Lung (tissue), 17 donors: ENCODE measurements at places on chromosomes 5 and 9.

DNA sequence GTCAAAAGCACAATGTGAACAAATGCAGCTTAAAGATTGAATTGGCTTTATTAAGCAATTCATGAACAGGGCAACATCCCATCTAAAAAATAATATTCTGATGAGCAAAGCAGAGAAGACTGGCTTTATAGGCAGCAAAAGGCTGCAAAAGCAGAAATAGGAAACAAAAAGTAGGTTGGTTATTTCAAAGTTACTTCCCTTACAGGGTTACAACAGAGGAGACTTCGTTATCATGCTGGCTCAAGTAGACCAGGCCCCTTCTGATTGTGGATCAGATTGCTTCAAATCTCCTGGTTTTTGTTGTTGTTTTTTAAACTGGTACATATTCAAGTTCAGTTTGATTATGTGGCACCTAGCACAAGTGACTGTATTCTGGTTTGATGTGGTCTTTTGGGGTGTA, 73.1 kb downstream of the MAN2A1 start:
- DNase-seq, result no peak

- DNase-seq, result no peak
Observed at GRCh38 chr5:1916041-1917001, 33.6 kb upstream of the IRX4 start.

- no peak for DNase-seq
Observed at GRCh38 chr9:114462791-114463190, 42.5 kb downstream of the WHRN start.

DNA sequence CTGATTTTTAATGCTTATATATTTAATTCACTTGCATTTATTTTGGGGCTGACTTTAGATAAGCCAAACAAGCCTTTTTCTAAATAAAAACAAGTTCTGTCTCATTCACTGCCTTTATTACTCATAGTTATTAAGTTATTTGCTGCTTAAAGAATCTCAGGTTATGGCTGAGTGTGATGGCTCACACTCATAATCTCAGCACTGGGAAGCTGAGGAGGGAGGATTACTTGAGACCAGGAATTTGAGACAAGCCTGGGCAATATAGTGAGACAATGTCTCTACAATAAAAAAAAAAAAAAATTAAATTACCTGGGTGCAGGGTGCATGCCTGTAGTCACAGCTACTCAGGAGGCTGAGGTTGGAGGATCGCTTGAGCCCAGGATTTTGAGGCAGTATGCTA, 85.0 kb upstream of the MAN2A1 start:
- DNase-seq, result no peak

GRCh38 chr5:81162501-81162900, 70.6 kb upstream of the CKMT2 start:
- DNase-seq, result no peak

- no peak for DNase-seq
Observed at GRCh38 chr9:34610434-34611206, 1.3 kb downstream of the RPP25L start.

DNA sequence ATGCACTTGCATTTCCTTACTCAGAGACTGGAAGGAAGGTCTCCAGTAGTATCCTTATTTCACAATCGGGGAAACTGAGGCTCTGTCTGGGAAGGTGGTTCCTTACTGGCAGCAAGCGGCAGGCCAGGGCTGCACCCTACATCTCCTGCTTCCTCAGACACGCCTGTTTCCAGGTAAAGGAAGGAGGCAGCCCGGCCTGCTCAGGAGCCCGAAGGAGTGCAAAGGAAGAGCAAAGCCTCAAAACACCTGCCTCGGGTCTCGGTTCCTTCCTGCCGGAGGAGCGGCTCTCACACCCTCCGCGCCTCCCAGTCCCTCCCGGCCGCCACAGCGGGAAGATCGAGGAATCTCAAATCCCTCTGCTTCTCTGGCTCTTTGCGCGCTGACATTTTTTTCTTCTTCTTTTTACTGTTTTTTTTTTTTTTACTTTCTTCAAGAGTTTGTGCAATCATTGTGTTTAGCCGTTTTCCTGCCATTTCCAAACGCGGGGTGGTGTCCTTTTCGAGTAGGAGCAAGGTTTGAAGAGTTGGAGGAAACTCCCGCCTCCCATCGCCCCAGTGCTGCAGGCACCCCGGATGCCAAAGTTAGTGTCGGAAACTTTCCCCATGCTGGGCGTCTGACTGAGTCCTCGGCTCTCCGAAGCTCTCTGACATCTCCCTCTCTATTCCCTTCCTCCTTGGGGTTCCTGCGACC, 1.0 kb downstream of the GGTA1 start:
- peak; percentile 33 for DNase-seq

DNA sequence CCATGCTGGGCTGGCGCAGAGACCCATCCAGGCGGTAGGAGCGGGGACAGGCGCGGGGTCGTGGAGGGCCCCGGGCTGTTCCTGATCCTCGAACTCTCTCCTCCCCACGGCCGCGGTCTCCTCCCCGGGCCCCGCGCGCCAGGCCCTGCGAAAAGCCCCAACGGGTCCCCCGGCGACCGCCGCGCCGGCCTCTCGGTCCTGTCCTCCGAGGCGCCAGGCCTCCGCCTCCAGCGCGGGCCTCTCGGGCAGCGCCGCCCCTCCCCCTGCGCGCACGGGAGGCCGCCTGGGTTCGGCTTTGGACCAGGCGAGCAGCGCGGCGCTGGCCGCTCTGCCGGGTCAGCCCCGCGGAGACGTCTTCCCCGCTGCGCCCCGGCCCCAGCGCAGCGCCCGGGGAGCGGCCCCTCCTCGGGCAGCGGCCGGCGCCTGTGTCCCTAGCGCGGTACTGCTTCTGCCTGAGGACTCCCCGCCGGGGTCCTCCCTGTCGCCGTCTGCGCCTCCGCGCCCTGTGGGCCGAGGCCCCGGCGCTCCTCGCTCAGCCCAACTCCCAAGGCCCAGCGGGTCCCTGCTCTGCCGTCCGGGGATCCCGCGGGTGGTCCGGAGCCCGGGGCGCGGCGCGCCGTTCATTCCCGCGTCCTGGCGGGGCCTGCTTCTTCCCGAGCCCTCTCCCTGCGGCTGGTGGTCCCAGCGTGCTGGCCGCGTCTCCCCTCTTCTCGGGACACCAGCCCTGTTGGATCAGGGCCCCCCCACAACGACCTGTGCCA, 13.4 kb downstream of the COL23A1 start:
- peak; percentile 58 for DNase-seq

DNA sequence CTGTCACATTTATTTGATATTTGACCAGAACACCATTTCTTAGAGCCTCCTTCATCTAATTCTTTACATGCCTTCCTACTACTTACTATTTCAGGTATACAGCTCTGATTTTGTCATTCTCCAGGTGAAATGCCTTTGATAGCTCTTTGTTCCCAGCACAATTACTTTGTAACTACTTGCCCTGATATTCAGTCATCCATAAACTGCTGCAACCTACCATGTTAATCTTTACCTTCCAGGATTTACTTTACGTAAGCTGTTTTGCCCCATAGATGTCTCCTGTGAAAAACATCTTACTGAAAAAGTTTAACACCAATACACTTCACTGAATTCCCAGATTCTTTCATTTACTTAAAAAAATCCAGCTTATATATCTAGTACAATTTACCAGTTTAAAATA, 443.8 kb upstream of the CYLC2 start:
- DNase-seq, result no peak

DNA sequence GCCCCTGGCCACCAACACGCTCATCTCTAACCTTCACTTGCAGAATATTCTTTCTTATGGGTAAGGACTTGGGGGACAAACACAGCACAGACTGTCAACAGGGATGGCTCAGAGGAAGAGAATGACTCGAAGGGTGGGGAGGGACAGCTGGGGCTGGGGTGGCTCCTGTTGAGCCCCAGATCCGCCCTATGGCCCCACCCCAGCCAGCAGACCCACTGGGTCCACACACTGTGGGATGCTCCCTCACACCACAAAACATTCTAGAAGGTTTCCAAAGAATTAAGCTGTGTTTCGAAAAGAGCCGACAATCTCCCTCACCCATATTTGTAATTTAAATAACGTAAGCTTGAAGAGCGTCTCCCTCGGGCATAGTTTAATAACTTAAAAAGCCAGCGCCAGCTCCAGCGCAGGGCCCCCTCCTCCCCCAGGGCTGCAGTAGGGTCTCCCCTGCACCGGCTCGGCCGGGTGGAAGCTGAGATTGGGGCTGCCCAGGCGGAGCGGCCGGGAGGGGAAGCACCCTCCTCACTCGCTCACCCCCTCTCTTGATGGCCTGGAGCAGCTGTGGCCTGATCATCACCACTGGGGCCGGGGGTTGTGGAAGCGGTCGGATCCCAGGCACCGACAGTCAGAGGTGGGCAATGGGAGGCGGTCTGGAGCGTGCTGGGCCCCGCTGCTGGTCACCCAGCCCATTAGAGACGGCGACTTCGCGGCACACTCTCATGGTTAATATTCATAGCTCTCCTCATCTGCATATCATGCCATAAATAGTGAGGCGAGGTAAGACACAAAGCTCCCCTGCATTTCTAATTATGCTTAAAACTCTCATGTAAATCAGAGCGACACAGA, 37.6 kb downstream of the NACC2 start:
- DNase-seq, result no peak

DNA sequence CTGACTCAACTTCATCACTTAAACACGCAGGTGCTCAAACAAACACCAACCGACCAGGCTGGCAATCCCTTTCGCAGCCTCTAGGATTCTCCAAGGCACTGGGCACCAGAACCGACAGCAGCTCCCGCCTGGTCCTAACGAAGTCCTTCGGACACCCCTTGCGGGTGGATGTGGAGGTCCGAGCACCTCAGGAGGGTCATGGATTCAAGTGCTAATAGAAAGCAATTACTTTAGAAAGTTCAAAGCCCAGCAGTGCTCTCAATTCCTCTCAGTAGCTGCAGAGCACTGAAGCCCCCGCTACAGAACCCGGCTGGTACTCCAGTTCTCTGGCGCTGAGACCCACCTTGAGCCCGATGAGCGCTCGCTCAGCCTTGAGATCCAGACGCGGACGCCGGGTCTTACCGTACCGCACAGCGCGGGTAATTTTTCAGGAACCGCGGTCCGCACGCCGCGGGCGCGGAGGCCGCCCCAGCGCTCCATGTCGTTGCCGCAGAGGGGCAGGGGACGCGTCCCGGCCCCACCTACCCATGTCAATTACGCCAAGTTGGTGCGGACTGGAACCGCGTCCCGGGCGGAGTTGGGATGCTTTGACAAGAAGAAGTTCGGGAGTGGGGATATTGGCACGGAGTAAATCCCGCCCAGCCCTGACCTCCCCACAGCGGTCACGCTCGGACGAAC, 638 bp downstream of the MARCHF3 start:
- DNase-seq, result peak; percentile 56

DNA sequence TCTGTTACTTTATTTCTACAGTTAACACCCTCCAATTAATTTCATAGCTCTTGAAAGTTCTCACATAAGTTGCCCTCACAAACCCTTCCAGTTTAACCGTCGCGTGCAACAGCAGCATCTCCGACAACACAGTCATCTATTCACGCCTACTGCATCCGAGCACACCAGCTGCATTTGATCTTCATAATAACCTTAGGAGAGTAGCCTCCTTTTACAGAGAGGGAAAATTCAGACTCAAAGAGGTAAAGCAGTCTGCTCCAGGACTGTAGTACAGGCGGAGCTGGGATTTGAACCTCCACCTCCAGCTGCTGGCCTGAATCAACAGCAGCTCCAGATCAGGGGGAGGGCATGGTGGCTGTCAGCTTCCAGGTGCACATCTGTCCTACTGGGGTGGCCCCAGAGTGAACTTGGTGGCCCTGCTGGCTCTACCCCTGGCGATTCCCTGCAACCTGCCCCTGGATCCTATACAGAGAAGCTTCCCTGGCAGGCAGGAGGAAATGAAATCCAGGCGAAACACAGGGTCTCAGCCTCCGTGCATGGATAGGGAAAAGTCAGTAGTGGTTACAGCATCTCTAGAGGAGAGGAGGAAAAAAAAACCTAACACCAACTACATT, 71.6 kb upstream of the UNC5A start:
- no peak for DNase-seq

- DNase-seq, result peak; percentile 94
Observed at GRCh38 chr5:125450771-125451170, 704.3 kb upstream of the ZNF608 start.

- DNase-seq, result no peak
Observed at GRCh38 chr5:31378838-31379237, 153.1 kb downstream of the DROSHA start.

DNA sequence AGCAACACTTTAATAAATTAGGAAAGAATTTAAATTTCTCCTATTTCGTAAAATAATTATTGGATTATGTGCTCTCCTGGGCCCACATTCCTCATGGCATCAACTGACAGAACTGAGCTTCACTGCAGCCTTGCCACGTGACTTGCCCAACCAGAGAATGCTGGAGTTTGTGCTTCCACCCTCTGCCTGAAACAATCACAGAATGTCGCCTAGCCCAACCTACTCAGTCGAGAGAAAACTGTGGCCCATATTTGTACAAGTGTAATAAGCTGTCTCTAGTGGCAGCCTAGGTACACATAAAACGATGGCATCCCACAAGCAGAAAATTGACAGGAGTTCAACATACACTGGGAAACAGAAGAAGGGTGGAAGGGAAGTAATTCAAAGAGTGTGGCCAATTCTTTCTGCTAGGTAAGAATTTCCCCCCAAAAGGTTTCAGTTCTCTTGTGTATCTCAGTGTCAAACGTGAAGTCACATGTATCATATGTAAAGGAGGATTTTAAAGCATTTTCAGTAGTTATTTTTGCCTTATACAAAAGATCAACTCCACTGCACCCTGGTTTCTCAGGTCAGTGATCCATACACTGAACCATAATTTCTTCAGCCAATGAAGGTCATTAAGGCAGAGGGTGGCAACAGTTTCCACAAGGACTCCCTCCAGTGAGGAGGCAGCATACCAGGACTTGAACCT, 41.7 kb downstream of the ZNF608 start:
- no peak for DNase-seq

- no peak for DNase-seq
Observed at GRCh38 chr9:19498015-19498414, 89.2 kb downstream of the ACER2 start.

DNA sequence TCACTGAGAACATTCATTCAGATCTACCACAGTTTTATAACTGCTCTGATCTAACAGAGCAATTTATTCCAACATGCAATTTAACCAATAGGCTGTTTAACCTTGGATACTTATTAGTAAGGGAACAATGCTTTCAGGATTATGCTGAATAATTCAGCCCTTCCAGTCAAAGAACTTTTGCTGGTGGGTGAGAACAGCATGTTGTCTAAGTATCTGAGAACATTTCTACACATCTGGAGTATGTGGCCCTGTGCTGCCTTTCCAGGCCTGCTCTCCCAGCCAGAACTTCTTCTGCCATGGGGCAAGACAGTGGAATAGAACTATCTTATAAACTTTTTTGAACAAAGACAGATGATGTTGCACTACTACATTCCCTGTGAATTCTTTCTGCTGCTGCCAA, 55.8 kb downstream of the NFIB start:
- DNase-seq, result no peak

GRCh38 chr9:13806714-13807113, 507.2 kb downstream of the NFIB start:
- no peak for DNase-seq

DNA sequence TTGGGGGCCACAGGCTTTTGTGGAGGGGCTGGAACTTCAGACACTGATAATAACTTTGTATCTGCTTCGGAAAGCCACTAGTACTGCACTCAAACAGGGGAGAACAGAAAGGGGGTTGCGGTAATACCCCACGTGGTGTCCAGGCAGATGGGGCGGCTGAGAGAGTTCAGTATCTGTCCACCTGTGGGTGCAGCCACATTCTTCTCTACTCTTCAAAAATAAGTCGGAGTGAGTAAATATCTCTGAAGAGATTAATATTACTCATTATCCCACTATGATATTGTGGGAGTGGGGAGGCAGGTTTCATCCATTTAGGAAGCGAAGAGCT, 102.1 kb upstream of the SSBP2 start:
- DNase-seq, result no peak
